ENCODE measurements at places on chromosomes 1 and 21.

GRCh38 chr21:45591619-45592207, 49.5 kb upstream of the SLC19A1 start:
- peaks cover 8% of the 10 kb centered on the region for H3K4me1 ChIP-seq
- no peaks in the 10 kb centered on the region for H3K36me3 ChIP-seq
- H3K4me3 ChIP-seq = no peak overlapping the region
- peaks cover 38% of the 10 kb centered on the region for H3K27me3 ChIP-seq

GRCh38 chr1:85602571-85602970, 22.0 kb downstream of the CCN1 start:
- DNase-seq = no peak
- H3K4me3 ChIP-seq = no peak overlapping the region
- H3K4me1 ChIP-seq = peaks cover 9% of the 10 kb centered on the region
- no peak overlapping the region for H3K27ac ChIP-seq

- H3K4me1 ChIP-seq = peaks cover 11% of the 10 kb centered on the region
- no peak for DNase-seq
- H3K27me3 ChIP-seq = peaks cover 50% of the 10 kb centered on the region
- H3K36me3 ChIP-seq = peaks cover 2% of the 10 kb centered on the region
These were observed 221.8 kb upstream of the ESRRG start for GRCh38 chr1:216944864-216945510.

- no peak overlapping the region for H3K27ac ChIP-seq
- DNase-seq = no peak
- H3K4me1 ChIP-seq = peaks cover 11% of the 10 kb centered on the region
- peaks cover 2% of the 10 kb centered on the region for H3K36me3 ChIP-seq
- H3K4me3 ChIP-seq = no peak overlapping the region
- H3K27me3 ChIP-seq = no peaks in the 10 kb centered on the region
These were observed 8.8 kb downstream of the ASAP3 start for GRCh38 chr1:23475134-23475628.

DNA sequence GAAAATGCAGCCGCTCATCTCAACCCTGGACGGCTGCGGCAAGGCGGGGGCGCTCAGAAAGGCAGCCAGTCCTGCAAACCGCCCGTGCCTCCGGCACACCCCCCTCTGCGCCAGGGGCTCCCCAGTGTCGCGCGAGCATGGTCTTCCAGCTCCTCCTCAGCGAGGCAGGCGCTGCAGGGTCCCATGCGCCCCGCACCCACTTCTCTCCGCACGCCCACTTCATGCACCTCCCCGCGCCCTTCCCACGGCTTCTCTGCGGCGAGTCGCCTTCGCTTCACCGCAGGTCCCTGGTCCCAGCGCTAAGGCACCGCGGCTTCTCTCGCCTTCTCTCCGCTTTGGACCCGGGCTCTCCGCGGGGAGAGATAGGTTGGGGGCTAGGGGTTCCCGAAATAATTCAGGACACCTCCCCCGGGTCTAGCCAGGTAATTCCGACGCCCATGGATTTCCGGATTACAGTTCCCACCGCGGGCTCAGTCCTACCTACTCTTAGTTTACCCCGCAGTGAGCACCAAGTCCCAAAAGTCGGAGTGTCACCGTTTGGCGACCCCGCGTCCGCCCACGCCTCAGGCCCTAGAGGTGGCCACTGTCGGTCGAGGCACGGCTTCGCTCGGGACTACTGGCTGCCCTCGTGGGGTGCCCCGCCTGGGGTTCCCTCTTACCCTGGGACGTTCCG, 67.5 kb downstream of the SYT2 start:
- peak overlapping the region; percentile 71 for H3K4me3 ChIP-seq
- DNase-seq = no peak
- no peaks in the 10 kb centered on the region for H3K36me3 ChIP-seq
- H3K27me3 ChIP-seq = peaks cover 97% of the 10 kb centered on the region

GRCh38 chr1:162561616-162562469, at the start of gene UAP1:
UAP1 (plus strand) TSS chr1:162561722; CDS start chr1:162566069, 4,347 bp downstream.
- no peaks in the 10 kb centered on the region for H3K27me3 ChIP-seq
- H3K27ac ChIP-seq = peak within 1 kb of the TSS; percentile 96
- peaks cover 21% of the 10 kb centered on the region for H3K4me1 ChIP-seq
- H3K36me3 ChIP-seq = peaks cover 2% of the 10 kb centered on the region
- peak; percentile 25 for DNase-seq

GRCh38 chr1:176243746-176244145, 36.7 kb upstream of the COP1 start:
- no peaks in the 10 kb centered on the region for H3K27me3 ChIP-seq
- H3K27ac ChIP-seq = no peak overlapping the region
- no peak overlapping the region for H3K4me3 ChIP-seq
- DNase-seq = no peak
- no peaks in the 10 kb centered on the region for H3K36me3 ChIP-seq

DNA sequence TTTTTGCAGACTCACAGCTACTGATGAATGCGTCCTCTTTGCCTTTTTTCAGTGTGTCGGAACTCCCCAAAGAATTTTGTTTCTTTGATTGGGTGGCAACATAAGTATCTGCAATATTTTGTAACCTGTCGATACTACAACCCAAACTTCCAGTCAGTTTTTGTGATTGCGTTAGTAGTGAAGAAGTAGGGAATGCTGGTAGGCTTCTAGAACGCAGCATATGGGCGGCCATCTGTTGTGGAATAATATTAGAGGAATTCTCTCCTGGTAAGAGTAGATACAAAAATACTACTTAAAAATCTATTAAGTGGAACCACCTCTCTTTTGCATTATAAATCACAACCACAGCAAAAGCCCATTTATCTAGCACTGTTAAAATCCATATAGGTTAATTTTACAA, 107.4 kb downstream of the LYST start:
- H3K27ac ChIP-seq = no peak overlapping the region
- no peak for DNase-seq
- H3K27me3 ChIP-seq = no peaks in the 10 kb centered on the region
- no peaks in the 10 kb centered on the region for H3K4me1 ChIP-seq
- H3K4me3 ChIP-seq = no peak overlapping the region

- no peak overlapping the region for H3K27ac ChIP-seq
- no peak overlapping the region for H3K4me3 ChIP-seq
- peaks cover 12% of the 10 kb centered on the region for H3K27me3 ChIP-seq
- no peaks in the 10 kb centered on the region for H3K36me3 ChIP-seq
- DNase-seq = no peak
These were observed 396.0 kb upstream of the DAB1 start for GRCh38 chr1:57819893-57820292.

GRCh38 chr1:42924851-42925760, 33.6 kb downstream of the SLC2A1 start:
- H3K4me1 ChIP-seq = peaks cover 31% of the 10 kb centered on the region
- H3K36me3 ChIP-seq = peaks cover 33% of the 10 kb centered on the region
- peak overlapping the region; percentile 88 for H3K27ac ChIP-seq
- H3K27me3 ChIP-seq = no peaks in the 10 kb centered on the region
- peak overlapping the region; percentile 77 for H3K4me3 ChIP-seq

DNA sequence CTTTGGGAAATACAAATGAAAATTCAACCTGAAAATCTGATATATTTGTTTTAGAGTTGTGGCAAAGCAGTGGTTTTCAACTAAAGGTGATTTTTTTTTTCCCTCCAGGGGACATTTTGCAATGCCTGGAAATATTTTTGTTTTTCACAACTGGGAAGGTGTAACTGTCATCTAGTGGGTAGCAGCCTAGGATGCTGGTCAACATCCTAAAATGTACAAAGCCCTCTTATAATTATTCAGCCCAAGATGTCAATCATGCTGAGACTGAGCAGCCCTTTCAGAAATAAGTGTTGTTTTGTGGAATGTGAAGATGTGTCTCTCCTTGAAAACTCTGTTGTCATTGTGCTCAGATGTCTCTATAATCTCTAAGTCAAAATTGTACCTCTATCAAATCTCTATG, 95.2 kb upstream of the NCAM2 start:
- H3K27ac ChIP-seq = no peak overlapping the region
- peaks cover 2% of the 10 kb centered on the region for H3K4me1 ChIP-seq
- DNase-seq = no peak
- H3K36me3 ChIP-seq = no peaks in the 10 kb centered on the region

DNA sequence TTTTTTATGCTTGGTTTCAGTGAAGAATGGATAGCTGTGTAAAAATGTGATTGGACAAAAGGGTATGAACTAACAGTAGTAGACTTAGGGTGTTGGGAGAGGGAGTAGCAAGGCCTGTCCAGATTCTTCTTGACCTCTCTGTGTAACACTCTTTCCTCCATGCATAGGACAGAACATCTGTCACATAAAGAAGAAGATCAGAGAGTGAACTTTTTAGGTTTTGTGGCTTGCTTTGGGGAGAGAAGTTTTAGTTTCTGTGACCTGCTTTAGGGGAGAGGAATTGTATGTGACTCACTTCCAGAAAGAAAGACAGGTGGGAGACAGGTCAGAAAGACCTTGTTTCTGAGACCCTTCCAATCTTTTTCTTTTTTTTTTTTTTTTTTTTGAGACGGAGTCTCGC, 27.3 kb upstream of the LRRC52 start:
- H3K36me3 ChIP-seq = no peaks in the 10 kb centered on the region
- peaks cover 16% of the 10 kb centered on the region for H3K27me3 ChIP-seq
- no peaks in the 10 kb centered on the region for H3K4me1 ChIP-seq
- no peak for DNase-seq

DNA sequence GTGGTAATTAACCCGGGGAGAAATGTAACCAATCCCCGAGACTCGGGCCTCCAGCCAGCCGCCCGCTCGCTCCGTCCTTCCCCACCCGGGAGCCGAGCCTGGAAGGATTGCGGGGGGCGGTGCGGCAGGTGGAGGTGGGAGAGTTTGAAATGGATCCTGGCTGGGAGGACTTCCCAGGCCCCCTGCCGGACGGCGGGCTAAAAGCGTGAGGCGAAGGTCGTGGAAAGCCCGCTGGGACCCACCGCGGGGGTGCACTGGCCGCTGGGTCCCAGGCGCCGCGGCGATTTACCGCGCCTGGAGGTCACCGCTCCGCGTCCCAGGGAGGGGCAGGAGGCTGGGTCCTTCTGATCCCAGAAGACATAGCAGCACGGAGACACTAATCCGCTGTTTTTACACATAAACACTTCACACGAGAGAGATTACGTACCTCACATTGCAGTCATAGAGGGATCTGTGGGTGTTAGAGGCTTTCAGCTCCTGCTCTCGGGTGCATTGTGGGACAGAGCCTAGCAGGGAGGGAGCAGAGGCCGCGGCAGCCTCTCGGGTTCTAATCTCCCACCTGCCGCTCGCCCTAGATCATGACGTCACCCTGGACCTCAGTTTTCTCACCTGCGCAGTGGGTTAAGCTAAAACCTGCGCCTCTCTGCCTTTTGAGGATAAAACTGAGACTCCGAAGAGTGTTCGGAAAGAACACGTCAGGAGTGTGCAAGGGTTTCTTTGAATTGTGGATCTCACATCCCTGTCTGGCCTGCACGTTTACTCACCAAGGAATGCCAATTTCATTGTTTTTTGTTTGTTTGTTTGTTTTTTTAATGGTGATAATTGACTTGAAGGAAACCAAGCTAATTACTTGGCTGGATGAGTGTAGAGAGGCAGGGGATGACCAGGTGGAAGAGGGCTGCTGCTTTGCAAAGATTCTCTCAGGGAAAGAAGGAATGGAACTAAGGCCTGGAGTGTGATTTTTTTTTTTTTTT, 17.1 kb upstream of the TMEM9 start:
- no peaks in the 10 kb centered on the region for H3K36me3 ChIP-seq
- H3K27ac ChIP-seq = peak overlapping the region; percentile 88
- H3K4me3 ChIP-seq = peak overlapping the region; percentile 80
- no peaks in the 10 kb centered on the region for H3K27me3 ChIP-seq
- DNase-seq = no peak
- peaks cover 19% of the 10 kb centered on the region for H3K4me1 ChIP-seq

GRCh38 chr21:41137401-41137800, 30.6 kb upstream of the BACE2 start:
- DNase-seq = no peak
- H3K27me3 ChIP-seq = peaks cover 13% of the 10 kb centered on the region
- no peak overlapping the region for H3K4me3 ChIP-seq
- H3K36me3 ChIP-seq = no peaks in the 10 kb centered on the region
- no peak overlapping the region for H3K27ac ChIP-seq

- H3K27ac ChIP-seq = no peak overlapping the region
- no peaks in the 10 kb centered on the region for H3K27me3 ChIP-seq
- DNase-seq = no peak
- no peaks in the 10 kb centered on the region for H3K36me3 ChIP-seq
These were observed 22.4 kb upstream of the CHRM3 start for GRCh38 chr1:239363930-239364329.

DNA sequence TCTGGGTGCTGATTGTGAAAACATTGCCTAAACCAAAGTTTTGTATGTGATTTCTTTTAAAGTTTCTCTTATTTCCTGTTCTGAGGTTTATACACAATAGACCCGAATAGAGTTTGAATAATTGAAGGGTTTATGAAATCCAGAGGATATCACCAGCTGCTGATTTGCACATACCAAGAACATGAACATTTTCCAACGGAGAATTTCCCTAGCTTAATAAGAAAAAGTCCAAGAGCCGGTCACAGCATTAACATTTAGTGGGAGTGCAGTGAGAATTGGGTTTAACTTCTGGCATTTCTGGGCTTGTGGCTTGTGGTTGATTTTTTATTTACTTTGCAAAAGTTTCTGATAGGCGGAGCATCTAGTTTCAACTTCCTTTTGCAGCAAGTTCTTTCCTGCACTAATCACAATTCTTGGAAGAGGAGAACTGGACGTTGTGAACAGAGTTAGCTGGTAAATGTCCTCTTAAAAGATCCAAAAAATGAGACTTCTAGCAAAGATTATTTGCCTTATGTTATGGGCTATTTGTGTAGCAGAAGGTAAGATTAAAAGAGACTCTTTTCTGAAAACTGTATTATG, at the start of gene CFH:
Gene CFH, plus strand, starts transcription at position 407 of the 579 bp plus-strand sequence. Its CDS starts 75 bp downstream, at position 482.
- H3K4me1 ChIP-seq = peaks cover 9% of the 10 kb centered on the region
- H3K27ac ChIP-seq = peak within 1 kb of the TSS; percentile 68
- H3K36me3 ChIP-seq = no peaks in the 10 kb centered on the region
- H3K27me3 ChIP-seq = no peaks in the 10 kb centered on the region
- no peak for DNase-seq
- H3K4me3 ChIP-seq = peak within 1 kb of the TSS; percentile 36
